ENCODE measurements at places on chromosomes 16 and 17. TPM values are rescaled to one million over a fixed set of nuclear protein-coding genes. Genes with fewer than 3 reads are reported as not detected.

SULT1A4 gene
- 7.2 TPM for total RNA-seq

PRDM7 gene
- total RNA-seq, result 0.07 TPM

PTX4 gene
- not detected for total RNA-seq

C1QTNF8 gene
- 0.27 TPM for total RNA-seq

PCTP gene
- total RNA-seq, result 16.3 TPM

AURKB gene
- 141 TPM for total RNA-seq

TEKT1 gene
- not detected for total RNA-seq

SLC13A5 gene
- total RNA-seq, result 0.07 TPM

ATF7IP2 gene
- total RNA-seq, result 7.4 TPM

HOXB4 gene
- total RNA-seq, result 11.3 TPM

GRCh38 chr17:49570540-49571242, 5.0 kb upstream of the NXPH3 start:
- no peaks in the 10 kb centered on the region for H3K36me3 ChIP-seq
- no peak for DNase-seq
- peaks cover 11% of the 10 kb centered on the region for H3K27me3 ChIP-seq

DNA sequence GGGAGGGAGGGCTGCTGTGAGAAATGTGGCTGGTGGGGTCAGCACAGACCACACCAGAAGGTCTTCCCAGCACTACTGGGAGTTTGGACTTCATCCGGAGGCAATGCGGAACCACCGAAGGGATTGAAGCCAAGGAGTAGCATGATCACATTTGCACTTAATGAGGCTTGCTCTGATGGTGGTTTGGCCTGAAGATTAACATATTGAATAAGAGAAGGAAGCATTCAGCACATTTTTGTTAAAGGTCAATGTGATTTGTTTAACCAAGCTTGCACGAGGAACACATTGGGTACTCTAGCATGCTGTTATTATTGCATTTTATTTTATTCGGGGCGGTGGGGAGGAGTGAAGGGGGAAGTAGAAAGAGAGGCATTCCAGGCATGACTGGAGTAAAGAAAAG, 378.6 kb downstream of the UTP18 start:
- H3K27ac ChIP-seq, result no peak overlapping the region
- peaks cover 41% of the 10 kb centered on the region for H3K27me3 ChIP-seq
- no peak for DNase-seq
- no peaks in the 10 kb centered on the region for H3K36me3 ChIP-seq
- no peaks in the 10 kb centered on the region for H3K4me1 ChIP-seq

DNA sequence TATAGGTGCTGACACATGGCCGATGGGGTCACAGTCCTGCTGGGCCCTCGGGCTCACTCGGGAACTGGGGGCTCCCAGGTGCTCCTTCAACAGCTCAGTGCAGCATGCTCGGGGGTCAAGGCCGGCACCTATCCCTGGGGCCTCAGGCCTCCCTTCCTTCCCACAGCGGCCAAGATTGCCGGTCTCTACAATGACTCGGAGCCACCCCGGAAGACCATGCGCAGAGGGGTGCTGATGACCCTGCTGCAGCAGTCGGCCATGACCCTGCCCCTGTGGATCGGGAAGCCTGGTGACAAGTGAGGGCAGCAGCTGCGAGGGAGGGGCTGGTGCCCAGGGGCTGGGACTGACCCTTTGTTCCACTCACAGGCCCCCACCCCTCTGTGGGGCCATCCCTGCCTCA, 6.9 kb downstream of the SULT1A2 start:
- no peaks in the 10 kb centered on the region for H3K4me1 ChIP-seq
- H3K27me3 ChIP-seq, result no peaks in the 10 kb centered on the region
- DNase-seq, result no peak
- H3K4me3 ChIP-seq, result no peak overlapping the region
- no peaks in the 10 kb centered on the region for H3K36me3 ChIP-seq
- H3K27ac ChIP-seq, result no peak overlapping the region

DNA sequence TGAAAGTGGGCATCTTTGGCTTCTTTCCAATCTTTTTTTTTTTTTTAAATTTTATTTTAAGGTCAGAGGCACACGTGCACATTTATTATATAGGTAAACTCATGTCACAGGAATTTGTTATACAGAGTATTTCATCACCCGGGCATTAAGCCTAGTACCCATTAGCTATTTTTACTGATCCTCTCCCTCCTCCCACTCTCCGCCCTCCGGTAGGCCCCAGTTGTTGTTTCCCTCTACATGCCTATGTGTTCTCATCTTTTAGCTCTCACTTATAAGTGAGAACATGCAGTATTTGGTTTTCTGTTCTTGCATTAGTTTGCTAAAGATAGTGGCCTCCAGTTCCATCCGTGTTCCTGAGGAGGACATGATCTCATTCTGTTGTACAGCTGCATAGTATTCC, 108.5 kb downstream of the CYB561 start:
- H3K27ac ChIP-seq, result no peak overlapping the region
- H3K36me3 ChIP-seq, result no peaks in the 10 kb centered on the region
- H3K4me1 ChIP-seq, result no peaks in the 10 kb centered on the region
- H3K27me3 ChIP-seq, result no peaks in the 10 kb centered on the region
- H3K4me3 ChIP-seq, result no peak overlapping the region

- no peak overlapping the region for H3K27ac ChIP-seq
- no peaks in the 10 kb centered on the region for H3K4me1 ChIP-seq
- H3K36me3 ChIP-seq, result no peaks in the 10 kb centered on the region
Observed at GRCh38 chr16:23114131-23114904, 34.9 kb downstream of the USP31 start.
